ENCODE measurements at places on chromosomes 5 and 9. TPM values are rescaled to one million over a fixed set of nuclear protein-coding genes. Genes with fewer than 3 reads are reported as not detected.

Gene BTNL3
- not detected for total RNA-seq

Gene PCDHB15
- total RNA-seq = not detected

Gene LOX
- total RNA-seq = not detected

Gene SOHLH1
- not detected for total RNA-seq

GRCh38 chr9:128877852-128878251 lies 3.9 kb downstream of the KYAT1 start:
- DNase-seq = no peak

DNA sequence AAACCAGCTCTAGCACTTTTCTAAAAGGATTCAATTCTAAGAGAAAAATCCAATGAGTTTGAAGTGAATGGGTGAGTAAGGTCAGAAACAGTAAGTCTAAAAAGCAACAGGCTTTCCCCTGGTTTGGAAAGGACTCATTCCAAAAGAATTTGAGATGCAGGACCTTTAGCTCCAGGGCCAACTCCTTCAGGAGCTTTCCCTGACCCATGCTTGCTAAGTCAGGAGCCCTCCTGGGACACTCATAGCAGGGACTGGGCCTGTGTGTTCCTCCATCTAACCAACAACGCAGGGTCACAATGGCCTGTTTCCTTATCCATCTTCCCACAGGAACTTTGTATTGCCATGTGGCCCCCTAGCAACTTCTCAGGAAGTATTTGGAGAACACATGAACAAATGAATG lies 198.8 kb downstream of the FRMD3 start:
- DNase-seq = no peak

DNA sequence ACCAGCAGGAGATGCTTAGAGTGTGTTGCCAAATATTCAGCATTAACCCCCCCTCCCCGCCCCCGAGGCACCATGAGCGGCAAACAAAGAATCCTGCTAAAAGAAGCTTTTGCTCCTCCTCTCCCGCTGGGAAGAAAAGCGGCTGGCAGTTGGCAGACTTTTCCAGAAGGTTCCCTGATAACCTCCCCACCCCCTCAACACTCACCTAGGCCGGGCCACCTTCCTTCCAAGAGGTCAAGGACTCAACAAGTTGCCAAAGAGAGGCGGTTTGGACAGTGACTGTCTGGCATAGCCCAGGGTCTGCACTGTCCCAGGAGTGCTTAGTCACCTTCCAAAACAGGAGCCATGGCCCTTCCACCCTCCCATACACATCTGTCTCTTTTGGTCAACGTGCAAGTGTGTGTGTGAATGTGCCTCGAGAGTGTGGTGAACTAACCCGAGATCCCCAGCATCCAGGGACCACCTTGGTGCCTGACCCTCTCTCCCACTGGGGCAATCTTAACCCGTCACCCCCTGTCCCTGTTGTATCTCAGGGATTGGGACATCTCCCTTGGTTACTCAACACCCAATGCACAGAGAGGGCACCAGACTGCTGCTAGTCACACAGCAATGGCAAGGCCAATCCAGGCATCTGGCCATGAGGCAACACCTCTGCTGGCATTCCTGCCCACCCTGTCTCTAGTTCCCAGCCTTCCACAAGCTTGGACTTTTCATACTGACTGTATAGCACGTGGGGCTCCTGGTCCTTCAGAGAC lies 18.9 kb downstream of the CAMK2A start:
- DNase-seq = no peak

GRCh38 chr9:18775930-18776329 lies 257.1 kb downstream of the SAXO1 start:
- no peak for DNase-seq

- DNase-seq = no peak
These were observed 425.6 kb upstream of the BRINP1 start for GRCh38 chr9:119794836-119795235.

- no peak for DNase-seq
These were observed 203.1 kb downstream of the SAXO1 start for GRCh38 chr9:18829873-18830272.

DNA sequence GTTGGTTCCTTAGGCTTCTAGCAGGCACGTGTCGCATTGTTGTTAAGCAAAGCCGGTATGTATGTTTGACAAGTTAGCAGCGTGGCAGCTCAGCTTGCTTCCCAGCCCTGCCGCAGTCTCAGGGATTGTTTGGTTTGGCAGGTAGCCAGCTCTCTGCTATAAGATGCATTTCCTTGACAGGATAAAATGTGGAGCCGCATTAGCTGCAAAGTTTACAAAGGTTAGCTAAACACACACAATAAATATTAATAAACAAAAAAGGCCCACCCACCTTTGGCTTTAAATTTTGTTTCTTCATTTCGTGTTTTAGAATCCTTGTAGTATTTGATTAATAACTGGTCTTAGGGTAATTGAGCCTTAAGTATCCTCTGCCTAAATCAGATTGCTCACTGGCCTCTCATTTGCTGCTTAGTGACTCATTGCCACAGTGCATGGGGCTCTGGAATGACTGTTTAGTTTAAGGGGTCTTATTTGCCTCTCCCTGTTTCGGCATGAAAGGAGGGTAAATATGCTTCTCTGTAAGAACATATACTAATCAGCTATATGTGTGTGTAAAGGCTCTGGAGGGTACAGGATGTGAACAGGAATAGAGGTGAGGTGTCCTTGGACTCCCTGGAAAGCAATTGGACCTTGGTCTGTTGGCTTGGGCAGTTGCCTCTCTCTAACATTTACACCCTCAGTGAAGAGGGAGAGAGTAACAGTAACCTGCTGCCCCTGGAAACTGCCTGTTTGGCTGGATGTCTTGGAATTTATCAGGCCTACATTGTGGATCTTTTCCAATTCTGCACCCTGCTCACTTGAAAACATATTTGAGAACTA lies 122.0 kb downstream of the GDNF start:
- DNase-seq = no peak

- DNase-seq = no peak
These were observed 272.7 kb downstream of the MLLT3 start for GRCh38 chr9:20349568-20349967.

Measured in activated B cell treated with CpG ODN at 0.5 μM for 24 hours (primary cell).